ENCODE measurements at places on chromosomes 1 and 21.

DNA sequence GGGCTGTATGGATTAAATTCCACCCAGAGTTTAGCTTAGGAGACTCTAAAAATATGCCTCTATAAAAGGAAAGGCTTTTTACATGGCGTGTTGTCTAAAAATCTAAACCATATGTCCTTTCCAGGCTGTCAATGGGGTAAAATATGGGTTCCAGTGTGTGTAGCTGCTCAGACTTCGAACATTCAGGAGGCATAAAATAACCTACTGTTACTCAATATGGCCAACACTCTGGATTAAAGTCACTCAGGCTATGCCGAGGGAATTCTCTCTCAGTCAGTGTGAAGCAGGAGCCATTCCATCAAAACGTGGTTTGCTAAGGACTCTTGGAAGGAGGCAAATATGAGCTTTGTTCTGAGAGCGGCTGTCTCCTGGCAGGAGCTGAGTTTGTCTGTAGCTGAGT, 135.3 kb downstream of the RUNX1 start:
- DNase-seq: no peak

DNA sequence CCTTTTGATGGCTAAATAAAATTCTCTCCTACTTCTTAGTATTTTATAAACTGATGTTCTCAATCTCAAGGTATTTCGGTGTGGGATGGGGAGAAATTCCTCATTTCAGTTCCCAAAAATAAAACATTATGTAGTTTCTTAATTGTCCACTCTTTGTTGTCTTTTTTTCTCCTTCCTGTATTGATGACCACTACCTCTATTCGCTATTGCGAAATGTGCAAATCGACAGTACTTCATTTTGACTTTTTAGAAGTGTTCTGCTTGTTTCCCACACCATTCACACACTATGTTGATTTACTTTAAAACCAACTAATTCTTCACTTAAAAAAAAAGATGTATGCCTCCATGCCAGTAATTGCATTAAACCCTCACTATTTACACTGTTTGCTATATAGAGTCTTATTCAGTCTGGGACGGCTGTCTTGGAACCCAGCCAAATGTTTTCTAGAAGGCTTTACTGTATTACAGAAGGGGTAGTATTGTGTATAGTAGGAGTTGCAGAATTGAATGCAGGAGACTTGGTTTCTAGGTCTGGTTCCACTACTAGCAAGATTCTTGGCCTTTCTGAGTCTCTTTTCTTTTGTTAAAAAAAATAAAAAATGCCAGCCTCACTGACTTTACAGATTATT, 5.6 kb downstream of the RNF2 start:
- no peak for DNase-seq

- no peak for DNase-seq
Measured at GRCh38 chr1:154427173-154428139, 22.3 kb downstream of the IL6R start.

GRCh38 chr1:11753555-11754208, 8.3 kb upstream of the C1orf167 start:
- DNase-seq: no peak

- no peak for DNase-seq
Measured at GRCh38 chr1:10292188-10292587, 81.8 kb downstream of the KIF1B start.

- DNase-seq: no peak
Measured at GRCh38 chr1:27117733-27118439, 37.0 kb downstream of the SLC9A1 start.

- no peak for DNase-seq
Measured at GRCh38 chr21:25556091-25556490, 51.2 kb downstream of the MRPL39 start.

DNA sequence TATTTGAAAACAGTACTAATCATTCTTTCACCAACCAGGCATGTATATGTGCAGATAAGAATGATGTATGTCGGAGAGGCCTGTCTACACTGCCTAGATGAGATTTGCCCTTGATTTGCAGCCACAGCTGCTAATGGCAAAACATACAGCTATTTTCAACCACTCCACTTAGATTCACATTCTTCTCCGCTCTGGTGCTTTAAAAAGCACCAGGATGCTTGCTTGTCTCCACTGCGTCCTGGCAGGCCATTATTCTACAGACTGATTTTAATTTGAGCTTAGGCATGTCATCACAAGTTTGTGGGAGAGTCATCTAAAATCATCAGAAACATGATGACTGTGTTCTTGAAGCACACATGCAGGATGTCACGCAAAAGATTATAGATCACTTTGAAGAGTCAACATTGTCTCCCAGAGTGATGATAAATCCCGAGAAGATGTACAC, 119.0 kb upstream of the NRIP1 start:
- DNase-seq: no peak

GRCh38 chr1:40692429-40692895, 958 bp downstream of the NFYC start:
- no peak for DNase-seq

DNA sequence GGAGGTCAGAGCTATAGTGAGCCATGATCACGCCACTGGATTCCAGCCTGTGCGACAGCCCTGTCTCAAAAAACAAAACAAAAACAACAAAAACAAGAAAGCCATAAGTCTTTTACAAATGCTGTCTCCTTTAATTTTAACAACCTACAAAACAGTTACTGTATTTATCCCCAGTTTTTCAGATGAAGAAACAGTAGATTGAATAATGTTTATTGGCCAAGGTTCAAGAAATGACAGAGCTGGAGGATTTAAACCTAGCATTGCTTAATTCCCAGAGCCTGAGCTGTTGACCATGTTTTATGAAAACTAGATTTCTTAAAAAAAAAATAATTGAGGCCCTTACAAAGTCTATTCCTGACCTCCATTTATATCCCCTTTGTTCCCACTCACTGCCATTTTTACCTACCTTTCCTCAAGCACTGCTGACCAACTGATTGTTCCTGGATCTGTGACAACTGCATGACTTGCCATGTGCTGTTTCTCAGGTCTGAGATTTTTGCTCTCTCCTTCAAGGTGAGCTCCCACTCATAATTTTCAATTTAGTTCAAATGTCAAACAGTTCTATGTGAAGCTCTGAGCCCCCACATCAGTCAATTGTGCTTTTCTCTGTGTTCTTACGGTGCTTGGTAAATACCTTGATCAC, 140.8 kb downstream of the CHRM3 start:
- DNase-seq: no peak

DNA sequence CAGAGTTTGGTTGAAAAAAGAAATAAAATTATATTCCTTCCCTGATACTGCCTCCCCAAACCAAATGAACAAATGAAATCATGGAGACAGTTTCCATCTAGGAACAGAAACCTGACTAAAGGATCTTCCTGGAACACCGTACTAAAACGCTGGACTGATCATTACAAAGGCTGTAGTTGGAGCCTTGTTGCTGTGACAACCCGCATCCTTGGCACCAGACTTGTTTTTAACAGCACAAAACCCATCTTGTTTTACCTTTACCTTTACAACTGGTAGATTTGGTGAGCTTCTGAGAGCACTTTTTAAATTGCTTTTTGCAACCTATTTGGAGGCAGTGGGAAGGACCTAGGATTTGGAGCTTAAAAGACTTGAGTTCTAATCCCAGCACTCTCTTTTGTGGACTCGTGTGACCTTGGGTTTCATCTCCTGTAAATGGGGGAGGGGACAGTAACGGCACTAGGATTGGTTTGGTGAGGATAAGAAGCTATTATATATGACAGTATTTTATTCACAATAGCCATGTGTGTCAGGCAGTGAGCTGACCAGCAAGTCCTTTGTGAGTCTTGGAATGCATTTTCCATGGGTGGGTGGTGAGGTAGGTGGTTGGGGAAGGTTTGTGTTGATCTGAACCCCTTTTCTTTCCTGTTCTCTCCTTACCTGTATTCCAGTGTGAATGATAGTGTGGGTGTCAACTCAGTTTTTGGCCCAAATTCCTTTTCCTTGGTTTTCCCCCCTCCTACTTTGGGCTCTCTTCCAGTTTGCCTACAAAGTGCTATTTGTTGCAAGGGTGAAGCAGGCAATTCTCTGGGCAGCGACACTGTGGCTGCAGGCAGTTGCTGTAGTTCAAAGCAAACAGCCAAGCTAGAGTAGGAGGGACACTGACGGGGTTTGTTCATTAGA, 12.6 kb downstream of the LRRC8D start:
- DNase-seq: no peak

DNA sequence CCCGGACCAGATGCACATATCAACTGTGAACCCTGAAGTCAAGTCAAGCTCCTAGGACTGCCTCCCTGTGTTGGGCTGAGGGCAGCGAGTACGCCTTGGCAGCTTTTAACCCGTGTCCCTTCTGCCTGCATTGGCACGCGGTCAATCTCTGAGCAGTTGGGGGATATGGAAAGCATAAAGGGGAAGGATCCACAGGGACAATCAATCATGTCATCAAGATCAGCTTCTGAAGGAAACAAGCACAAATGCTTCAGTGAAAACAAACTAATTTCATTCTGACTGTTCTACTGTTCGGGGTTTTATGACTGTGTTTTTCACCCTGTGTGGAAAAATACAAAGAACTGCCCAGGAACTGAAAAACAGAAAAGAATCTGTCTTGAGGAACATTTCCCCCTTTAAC, 106.2 kb downstream of the RUNX1 start:
- DNase-seq: no peak

DNA sequence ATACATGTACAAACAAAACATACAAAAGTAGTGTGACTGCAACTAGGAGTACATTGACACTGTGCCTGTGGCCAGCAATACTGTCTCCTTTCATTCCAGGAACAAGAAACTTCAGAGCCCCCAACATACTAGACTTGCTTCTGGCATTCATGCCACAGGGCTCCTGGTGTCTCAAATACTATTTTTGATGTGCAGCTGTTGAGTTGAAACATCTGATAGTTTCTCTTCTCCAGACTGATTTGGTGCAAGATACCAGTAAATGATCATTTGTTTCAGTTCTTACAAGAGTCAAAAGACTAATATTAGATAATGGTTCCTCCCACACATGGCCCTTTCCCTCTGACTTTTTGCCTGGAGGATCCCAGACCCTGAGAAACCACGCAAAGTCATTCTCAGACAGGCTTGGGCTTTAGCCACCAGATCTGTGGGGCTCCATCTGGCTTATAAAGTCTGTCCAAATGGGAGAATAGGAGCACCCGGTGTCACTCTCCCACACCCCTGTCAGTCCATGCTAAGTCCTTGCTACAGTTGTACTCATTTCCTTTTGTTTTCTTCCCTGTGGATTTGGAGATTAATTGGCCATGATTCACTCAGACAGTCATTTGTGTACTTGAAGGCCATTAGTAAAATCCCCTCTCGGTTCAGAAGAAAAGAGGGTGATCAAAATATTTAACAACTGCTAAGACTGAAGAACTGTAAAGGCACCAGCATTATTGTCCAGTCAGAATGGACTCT, 163.5 kb upstream of the RUNX1 start:
- DNase-seq: no peak

- DNase-seq: no peak
Measured at GRCh38 chr1:111990026-111990877, 784 bp upstream of the KCND3 start.

GRCh38 chr1:229037806-229038405, 233.0 kb upstream of the RAB4A start:
- DNase-seq: no peak

- no peak for DNase-seq
Measured at GRCh38 chr1:111192658-111193519, 7.6 kb downstream of the DENND2D start.

All from stimulated activated CD4-positive, alpha-beta T cell treated with anti-CD3 and anti-CD28 coated beads, Interleukin-4, amount 100 ng/mL, for 1 hour (primary cell).